ENCODE measurements at places on chromosomes 4 and X.

- DNase-seq = no peak
Measured at GRCh38 chr4:8689741-8690140, 97.2 kb downstream of the CPZ start.

- no peak for DNase-seq
Measured at GRCh38 chr4:90130076-90130475, 2.9 kb downstream of the CCSER1 start.

- no peak for DNase-seq
Measured at GRCh38 chr4:185657183-185657582, 121.9 kb upstream of the PDLIM3 start.

DNA sequence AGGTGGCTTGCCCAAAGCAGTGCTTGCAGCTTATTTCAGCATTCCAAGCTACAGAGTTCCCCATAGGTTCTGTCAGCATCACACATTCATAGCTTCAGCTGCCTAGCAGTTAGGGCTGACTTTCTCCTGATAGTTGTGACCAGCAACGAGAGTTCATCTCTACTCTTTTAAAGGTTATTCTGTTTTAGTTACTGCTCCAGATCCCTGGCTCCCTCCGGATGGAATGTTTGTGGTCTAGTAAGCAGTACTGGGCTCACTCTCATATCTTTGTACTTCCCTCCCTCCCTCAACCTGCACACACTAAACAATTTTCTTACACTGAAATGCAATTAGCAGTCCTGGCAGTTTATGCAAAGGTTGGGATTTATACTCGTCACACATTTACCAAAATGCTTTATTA is 43.9 kb downstream of the PTTG2 start:
- no peak for DNase-seq

- DNase-seq = no peak
Measured at GRCh38 chr4:98518559-98519267, 139.7 kb downstream of the TSPAN5 start.

GRCh38 chrX:115988825-115989224 is 181.7 kb upstream of the AGTR2 start:
- no peak for DNase-seq

DNA sequence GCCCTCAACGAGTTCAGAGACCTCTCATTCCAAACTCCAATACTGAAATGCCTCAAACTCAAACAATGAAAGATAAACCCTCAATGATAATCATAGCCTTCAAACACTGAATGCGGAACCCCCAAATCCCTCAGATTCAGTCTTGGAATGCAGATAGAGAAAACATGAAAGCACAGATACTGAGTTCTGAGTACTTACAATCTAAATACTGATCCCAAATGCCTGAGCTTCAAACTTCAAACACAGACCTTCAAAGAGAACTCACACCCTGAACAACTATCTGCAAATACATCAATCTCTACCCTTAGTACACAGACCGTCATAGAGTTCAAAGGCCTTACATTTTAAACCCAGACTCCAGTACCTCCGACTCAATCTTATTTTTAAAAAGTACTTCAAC is 16.9 kb upstream of the PAGE4 start:
- no peak for DNase-seq

DNA sequence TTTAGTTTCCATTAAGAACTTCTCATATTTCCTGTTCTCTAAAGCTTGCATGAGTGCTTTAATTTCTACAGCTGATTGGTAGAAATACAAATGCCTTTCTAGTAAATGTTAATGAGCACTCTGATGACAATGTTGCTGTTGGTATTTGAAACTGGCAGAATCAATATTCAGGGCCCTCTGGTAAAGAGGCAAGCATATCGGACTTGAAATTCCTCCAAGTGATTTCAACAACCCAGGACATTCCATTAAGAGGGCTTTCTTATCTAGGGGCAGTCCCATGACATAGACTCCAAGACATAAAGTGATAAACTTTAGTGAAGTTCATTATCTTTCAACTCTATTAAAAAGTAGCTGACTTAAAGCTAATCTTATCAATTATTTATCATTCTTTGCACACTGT is 83.1 kb upstream of the VCX start:
- no peak for DNase-seq

DNA sequence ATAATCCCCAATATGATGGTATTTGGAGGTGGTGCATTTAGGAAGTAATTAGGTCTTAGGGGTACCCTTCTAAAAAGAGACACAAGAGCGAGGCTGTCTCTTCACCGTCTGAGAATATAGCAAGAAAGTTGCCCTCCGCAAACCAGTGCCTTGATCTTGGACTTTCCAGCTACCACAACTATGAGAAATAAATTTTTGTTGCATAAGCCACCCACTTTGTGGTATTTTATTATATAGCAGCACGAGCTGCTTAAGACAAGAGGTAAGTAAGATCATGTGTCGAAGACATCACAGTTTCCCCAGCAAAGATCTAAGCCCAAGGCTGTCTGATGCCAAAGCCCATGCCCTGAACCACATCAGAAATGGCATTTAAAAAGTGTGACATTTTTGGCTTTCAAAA is 9.6 kb upstream of the EXOSC9 start:
- DNase-seq = no peak

All from cortex of kidney (tissue), 1 donor.